ENCODE measurements at places on chromosomes 12 and 14. TPM values are rescaled to one million over a fixed set of nuclear protein-coding genes. Genes with fewer than 3 reads are reported as not detected.
A peak's percentile ranks its signal among the peaks of the same experiment; 100 is the strongest.

GRCh38 chr12:53591301-53592206, 34.6 kb downstream of the ATF7 start:
- DNase-seq: no peak
- no peaks in the 10 kb centered on the region for H3K27me3 ChIP-seq
- peaks cover 33% of the 10 kb centered on the region for H3K4me1 ChIP-seq
- H3K36me3 ChIP-seq: peaks cover 2% of the 10 kb centered on the region
- no peak overlapping the region for H3K27ac ChIP-seq

DNA sequence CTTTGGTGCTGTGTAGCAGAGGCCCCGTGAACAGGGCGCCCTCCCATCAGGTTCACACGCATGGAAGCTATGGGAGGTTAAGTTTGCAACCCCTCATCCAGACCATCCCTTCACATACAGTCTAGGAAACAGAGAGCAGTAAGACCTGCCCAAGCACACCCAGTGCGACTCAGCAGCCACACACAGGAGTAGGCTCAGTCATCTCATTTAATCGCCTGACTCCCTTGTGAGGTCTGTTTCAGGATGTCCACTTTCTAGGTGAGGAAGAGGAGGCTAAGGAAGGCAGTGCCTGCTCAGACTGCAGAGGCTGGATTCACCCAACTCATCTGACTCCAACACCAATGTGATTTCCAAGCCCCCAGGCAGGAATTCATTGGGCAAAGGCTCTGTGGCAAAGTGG, 11.9 kb downstream of the BDKRB1 start:
- no peak overlapping the region for H3K4me3 ChIP-seq
- no peak for DNase-seq
- H3K27ac ChIP-seq: no peak overlapping the region
- H3K36me3 ChIP-seq: no peaks in the 10 kb centered on the region

DNA sequence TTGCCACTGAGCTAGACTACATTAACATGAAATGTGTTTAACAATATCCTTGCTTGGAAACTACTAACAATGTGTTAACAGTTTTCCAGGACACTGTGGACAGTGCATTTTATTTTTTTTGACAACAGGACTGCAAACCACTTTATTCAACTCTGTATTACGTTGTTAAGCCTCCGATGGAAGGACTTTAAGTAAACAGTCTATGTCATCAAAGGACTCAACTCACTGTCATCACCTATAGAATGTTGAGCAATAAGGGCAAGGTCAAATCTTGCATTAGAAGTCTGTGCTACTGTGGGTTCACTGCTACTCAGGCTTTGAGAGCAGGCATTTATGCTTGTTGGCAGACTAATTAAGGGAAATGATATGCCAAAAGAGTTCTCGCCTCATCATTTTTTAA, 483.7 kb downstream of the FLRT2 start:
- DNase-seq: no peak
- H3K27me3 ChIP-seq: no peaks in the 10 kb centered on the region
- no peak overlapping the region for H3K4me3 ChIP-seq
- no peaks in the 10 kb centered on the region for H3K4me1 ChIP-seq
- no peak overlapping the region for H3K27ac ChIP-seq
- no peaks in the 10 kb centered on the region for H3K36me3 ChIP-seq

- no peak overlapping the region for H3K4me3 ChIP-seq
- no peaks in the 10 kb centered on the region for H3K36me3 ChIP-seq
- no peaks in the 10 kb centered on the region for H3K4me1 ChIP-seq
- no peak overlapping the region for H3K27ac ChIP-seq
- no peak for DNase-seq
These were observed 262.6 kb downstream of the ADAMTS20 start for GRCh38 chr12:43289426-43289801.

GRCh38 chr14:51738754-51739153, 87.0 kb downstream of the FRMD6 start:
- no peak overlapping the region for H3K4me3 ChIP-seq
- peaks cover 24% of the 10 kb centered on the region for H3K27me3 ChIP-seq
- no peaks in the 10 kb centered on the region for H3K4me1 ChIP-seq
- no peaks in the 10 kb centered on the region for H3K36me3 ChIP-seq
- no peak for DNase-seq

DNA sequence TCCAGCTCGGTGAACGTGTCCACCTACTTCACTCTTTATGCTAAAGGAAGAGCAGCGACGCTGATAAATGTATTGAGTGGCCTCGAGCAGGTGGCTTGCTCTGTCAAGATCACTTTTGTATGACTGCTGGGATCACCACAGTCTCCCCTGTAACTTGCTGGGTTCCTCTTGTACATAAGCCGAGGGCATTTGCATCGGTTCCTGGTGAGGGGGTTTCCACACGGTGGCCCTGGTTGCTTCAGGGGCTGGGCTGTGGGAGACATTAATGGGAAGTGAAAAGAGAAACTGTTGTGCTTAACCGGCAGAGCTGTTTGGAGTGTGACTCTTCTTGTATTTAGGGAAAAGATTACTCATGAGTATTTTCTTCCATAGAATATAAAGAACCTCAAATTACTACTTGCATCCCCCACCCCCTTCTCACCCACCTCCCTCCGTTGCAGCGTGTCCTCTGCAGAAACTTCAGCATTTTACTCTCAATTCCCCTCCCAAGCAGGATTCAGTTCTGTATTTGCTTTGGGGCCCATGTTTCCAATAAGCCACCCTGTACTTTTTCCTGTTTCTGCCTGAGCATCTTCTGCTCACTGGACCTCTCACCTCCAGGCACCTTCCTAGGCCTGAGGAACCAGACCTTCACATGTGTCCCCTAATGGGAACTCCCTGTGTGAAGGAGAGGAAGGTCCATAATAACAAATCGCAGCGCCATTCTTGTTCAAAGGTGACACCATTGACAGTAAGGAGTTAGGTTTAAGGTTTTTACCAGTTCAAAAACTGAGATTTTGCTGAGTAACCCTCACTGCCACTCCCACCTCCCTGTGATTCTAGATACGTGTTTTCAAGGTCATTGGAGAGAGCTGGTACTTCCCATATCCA, 187.0 kb downstream of the ETV6 start:
- DNase-seq: peak; percentile 49
- H3K27ac ChIP-seq: peak overlapping the region; percentile 52
- peaks cover 31% of the 10 kb centered on the region for H3K4me1 ChIP-seq
- no peaks in the 10 kb centered on the region for H3K27me3 ChIP-seq
- H3K36me3 ChIP-seq: peaks cover 23% of the 10 kb centered on the region
- H3K4me3 ChIP-seq: no peak overlapping the region

DNA sequence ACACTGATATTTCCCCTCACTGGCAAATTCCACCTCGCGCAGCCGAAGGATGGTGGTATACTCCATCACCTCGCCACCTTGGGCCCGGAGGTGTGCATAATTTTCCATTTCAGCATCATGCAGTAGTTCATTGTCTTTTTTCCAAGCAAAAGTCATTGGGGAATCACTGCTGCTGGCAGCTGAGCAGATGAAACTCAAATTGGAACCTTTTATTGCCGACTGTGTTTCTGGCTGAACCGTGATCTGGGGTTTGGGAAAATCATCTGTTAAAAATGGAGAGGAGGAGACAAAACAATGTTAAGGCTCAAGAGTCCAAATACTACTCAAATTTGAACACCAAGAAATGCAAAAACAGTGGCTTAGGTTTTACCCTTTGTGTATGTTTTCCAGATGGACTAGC, 39.7 kb downstream of the LRIG3 start:
- no peaks in the 10 kb centered on the region for H3K27me3 ChIP-seq
- H3K4me3 ChIP-seq: no peak overlapping the region
- no peak for DNase-seq
- no peak overlapping the region for H3K27ac ChIP-seq
- H3K36me3 ChIP-seq: no peaks in the 10 kb centered on the region

- no peaks in the 10 kb centered on the region for H3K36me3 ChIP-seq
- H3K27ac ChIP-seq: no peak overlapping the region
- no peak overlapping the region for H3K4me3 ChIP-seq
- H3K27me3 ChIP-seq: no peaks in the 10 kb centered on the region
- no peak for DNase-seq
- peaks cover 6% of the 10 kb centered on the region for H3K4me1 ChIP-seq
These were observed 76.1 kb downstream of the METTL25 start for GRCh38 chr12:82434392-82434911.

DNA sequence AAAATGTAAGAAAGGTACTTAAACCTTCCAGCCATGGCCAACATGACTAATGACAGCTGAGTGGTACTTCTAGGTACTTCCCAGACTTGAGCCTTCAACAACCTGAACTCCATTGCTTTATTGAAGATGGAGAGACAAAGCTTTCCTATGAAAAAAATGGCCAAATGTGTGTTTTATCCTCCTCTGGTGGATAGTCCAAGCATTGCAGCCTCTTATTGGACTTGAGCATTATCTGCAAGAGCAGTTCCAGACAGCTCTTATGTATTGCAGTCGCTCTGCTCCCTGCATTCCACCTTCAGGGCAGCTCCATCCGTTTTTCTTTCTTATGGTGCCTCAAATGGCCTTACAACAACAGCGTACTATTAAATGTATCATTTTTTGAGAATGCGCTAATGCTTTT, 588.2 kb downstream of the NRXN3 start:
- H3K36me3 ChIP-seq: no peaks in the 10 kb centered on the region
- DNase-seq: no peak
- H3K27ac ChIP-seq: no peak overlapping the region
- H3K4me3 ChIP-seq: no peak overlapping the region

DNA sequence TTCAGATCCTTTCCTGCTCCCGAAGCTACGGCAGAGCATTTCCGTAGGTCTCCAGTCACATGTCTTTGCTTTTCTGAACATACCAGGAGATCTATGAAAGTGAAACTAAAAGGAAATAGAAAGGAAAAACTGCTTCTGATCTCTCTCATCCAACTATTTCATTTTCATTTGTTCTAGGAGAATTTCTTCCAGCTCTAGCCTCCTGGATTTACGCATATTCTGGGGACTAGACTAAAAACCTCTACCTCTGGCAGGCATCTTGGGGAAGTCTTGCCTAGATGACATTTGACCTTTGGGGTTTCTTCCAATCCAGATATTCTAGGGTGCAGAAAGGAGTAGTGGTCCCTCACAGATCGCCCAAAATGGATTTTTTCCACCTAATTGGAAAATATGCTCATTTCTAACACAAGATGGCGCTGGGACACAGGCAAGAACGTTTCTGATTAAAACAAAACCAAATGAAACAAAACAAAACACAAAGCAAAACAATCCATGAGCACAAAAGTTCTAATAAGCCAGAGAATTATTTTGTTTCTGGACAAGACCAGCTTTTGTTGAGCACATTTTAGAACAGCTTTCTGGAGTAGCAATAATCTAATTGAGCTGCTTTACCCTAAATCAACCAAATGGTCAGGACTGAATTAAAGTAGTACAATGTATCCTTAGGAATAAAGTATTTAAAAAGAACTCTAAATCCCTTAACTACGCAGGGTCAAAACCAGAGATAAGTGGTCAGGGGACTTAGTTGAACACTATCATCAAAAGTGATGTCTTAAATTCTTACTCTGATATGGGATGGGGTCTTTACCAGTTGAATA, 12.3 kb upstream of the PARP11 start:
- peak; percentile 50 for DNase-seq
- H3K4me1 ChIP-seq: peaks cover 9% of the 10 kb centered on the region
- no peaks in the 10 kb centered on the region for H3K36me3 ChIP-seq
- H3K27me3 ChIP-seq: peaks cover 4% of the 10 kb centered on the region

DNA sequence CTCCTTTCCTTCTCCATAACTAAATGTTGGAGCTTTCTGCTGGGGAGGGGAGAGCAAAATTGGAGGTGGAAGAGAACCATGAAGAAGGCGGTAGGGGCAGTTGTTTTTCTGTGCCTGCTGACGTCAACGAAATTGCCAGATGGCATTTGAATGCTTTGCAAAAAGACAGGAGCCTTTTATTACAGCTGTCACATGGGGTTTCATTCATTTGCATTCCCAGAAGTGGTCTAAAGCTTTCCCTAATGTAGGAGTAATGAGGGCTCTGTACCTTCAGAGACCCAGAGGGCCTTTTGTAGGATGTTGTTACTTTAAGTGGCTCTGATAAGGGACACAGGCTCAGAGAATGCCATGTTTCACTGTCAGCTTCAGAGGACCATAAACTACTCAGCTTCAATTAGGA, 107.1 kb upstream of the SLCO1C1 start:
- DNase-seq: no peak
- no peak overlapping the region for H3K27ac ChIP-seq
- no peaks in the 10 kb centered on the region for H3K4me1 ChIP-seq

GRCh38 chr12:120851944-120852343, 52.2 kb downstream of the SPPL3 start:
- H3K4me1 ChIP-seq: peaks cover 40% of the 10 kb centered on the region
- no peaks in the 10 kb centered on the region for H3K36me3 ChIP-seq
- DNase-seq: no peak
- H3K4me3 ChIP-seq: no peak overlapping the region
- no peaks in the 10 kb centered on the region for H3K27me3 ChIP-seq

GRCh38 chr14:90062127-90062794, 467 bp downstream of the KCNK13 start:
- H3K27ac ChIP-seq: no peak overlapping the region
- peaks cover 67% of the 10 kb centered on the region for H3K27me3 ChIP-seq
- peak overlapping the region; percentile 47 for H3K4me3 ChIP-seq
- no peak for DNase-seq
- no peaks in the 10 kb centered on the region for H3K36me3 ChIP-seq

DNA sequence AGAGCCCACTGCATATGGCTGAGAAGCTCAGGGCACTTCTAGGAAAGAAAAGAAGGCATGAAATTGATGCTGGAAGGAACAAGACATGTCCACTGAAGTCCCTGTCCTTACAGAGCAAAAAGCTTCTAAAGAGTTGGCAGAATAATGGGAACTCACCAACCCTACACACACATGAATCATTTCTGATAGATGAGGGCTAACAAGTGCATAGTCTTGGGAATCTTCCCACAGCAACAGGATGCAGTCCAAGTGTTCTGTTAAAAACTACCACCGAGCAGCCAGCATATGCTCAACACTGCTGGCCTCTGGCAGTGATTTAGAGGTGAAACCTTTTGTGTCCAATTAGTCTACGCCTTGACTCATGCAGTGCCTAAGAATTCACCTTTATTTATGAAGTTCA, 44.8 kb downstream of the RHOJ start:
- H3K27me3 ChIP-seq: peaks cover 23% of the 10 kb centered on the region
- H3K36me3 ChIP-seq: no peaks in the 10 kb centered on the region
- H3K27ac ChIP-seq: no peak overlapping the region
- no peaks in the 10 kb centered on the region for H3K4me1 ChIP-seq
- no peak for DNase-seq

DNA sequence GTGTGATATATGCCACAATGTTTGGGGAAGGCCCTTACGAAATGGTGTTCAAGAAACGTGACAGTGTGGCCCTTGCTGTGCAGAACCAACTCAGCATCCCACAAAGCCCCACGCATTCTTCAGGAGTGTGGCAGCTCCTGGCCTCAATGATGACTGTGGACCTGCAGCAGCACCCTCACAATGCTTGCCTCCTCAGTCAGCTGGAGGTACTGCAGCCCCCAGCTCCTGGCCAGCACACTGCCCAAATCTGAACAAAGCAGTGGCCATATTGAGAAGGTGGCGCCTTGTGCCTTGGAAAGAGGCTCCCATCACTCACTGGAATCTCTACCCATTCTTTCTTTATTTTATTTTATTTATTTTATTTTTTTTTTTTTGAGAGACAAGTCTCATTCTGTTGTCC, 10.4 kb downstream of the POLE2 start:
- H3K4me3 ChIP-seq: no peak overlapping the region
- DNase-seq: no peak
- H3K27me3 ChIP-seq: no peaks in the 10 kb centered on the region
- H3K36me3 ChIP-seq: peaks cover 68% of the 10 kb centered on the region

FAM90A1 gene
- 0.14 TPM for total RNA-seq
